Mesendoderm (in vitro differentiated cells): ENCODE measurements at places on chromosomes 12 and 14.
A peak's percentile ranks its signal among the peaks of the same experiment; 100 is the strongest.

GRCh38 chr12:53105712-53106439 lies 2.6 kb downstream of the SOAT2 start:
- no peak for DNase-seq
- no peak overlapping the region for H3K4me3 ChIP-seq
- no peaks in the 10 kb centered on the region for H3K4me1 ChIP-seq
- no peaks in the 10 kb centered on the region for H3K27me3 ChIP-seq
- H3K36me3 ChIP-seq: no peaks in the 10 kb centered on the region
- H3K27ac ChIP-seq: no peak overlapping the region

GRCh38 chr12:67649570-67650387 lies 1.2 kb downstream of the DYRK2 start:
- H3K27me3 ChIP-seq: no peaks in the 10 kb centered on the region
- H3K4me3 ChIP-seq: peak overlapping the region; percentile 89
- no peaks in the 10 kb centered on the region for H3K4me1 ChIP-seq
- peak; percentile 29 for DNase-seq
- H3K36me3 ChIP-seq: no peaks in the 10 kb centered on the region

DNA sequence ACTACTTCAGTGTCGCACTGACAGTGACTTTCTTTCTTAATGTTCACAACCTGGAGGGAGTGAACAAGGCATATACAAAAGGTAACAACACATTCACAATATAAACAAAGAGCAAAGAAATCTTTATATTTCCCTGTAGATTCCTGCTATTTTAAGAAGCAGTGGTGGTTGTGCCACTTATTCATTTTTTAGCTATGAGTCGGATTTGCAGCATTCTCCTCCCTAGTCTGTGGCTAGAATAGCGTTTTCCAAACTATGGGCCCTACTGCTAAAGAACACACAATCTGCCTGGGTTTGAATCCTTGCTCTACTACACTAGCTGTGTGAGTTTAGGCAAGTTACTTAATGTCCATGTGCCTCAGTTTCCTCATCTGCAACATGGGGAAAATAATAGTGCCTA lies 18.6 kb upstream of the MDM1 start:
- DNase-seq: no peak
- no peak overlapping the region for H3K27ac ChIP-seq
- no peaks in the 10 kb centered on the region for H3K36me3 ChIP-seq
- H3K4me3 ChIP-seq: no peak overlapping the region
- no peaks in the 10 kb centered on the region for H3K27me3 ChIP-seq

GRCh38 chr12:64678248-64678647 lies 68.0 kb downstream of the RASSF3 start:
- no peaks in the 10 kb centered on the region for H3K27me3 ChIP-seq
- no peaks in the 10 kb centered on the region for H3K36me3 ChIP-seq
- H3K4me1 ChIP-seq: peaks cover 16% of the 10 kb centered on the region

DNA sequence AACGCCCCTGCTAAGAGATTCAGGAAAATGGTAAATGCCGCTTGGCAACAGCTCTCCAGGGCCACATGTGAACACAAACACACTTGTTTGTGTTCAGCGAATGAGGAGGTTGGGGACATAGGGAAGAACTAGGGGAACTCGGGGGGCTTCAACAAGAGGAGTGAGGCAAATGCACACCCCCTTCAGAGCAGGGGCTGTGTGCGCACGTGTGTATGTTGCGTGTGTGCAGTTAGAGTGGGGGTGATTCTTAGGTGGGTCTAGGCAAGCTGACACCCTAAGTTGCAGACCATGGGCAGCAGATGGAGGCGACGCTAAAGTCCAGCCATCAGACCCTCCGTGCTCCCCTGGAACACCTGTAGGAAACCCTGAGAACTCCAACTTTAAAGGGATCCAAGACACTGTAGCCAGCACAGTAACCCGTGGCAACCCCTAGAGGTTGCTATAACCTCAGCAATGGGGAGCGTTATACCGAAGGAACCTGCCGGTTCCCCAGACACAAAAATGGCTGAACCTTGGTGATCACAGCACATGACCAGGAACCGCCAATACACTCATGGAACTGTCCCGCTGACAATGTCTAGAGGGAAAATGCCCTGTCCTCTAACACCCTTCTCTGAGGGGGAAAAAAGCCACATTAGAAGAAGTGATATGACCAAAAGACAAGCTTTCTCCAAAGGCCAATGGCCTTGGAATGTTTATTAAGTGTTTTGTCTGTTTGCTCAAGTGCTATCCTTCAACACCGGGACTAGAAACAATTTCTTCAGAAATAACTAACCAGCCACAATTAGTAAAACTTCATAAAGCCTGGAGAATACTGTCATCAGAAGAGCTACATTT lies 86.5 kb upstream of the CEP83 start:
- no peaks in the 10 kb centered on the region for H3K36me3 ChIP-seq
- DNase-seq: peak; percentile 89
- no peak overlapping the region for H3K4me3 ChIP-seq
